ENCODE measurements at places on chromosomes 4 and X. TPM values are rescaled to one million over a fixed set of nuclear protein-coding genes. Genes with fewer than 3 reads are reported as not detected.
A peak's percentile ranks its signal among the peaks of the same experiment; 100 is the strongest.

GRCh38 chr4:140893939-140894338 lies 137.8 kb upstream of the TBC1D9 start:
- no peak for DNase-seq

GRCh38 chr4:62822306-62822705 lies 1586.9 kb downstream of the TECRL start:
- no peak for DNase-seq

DNA sequence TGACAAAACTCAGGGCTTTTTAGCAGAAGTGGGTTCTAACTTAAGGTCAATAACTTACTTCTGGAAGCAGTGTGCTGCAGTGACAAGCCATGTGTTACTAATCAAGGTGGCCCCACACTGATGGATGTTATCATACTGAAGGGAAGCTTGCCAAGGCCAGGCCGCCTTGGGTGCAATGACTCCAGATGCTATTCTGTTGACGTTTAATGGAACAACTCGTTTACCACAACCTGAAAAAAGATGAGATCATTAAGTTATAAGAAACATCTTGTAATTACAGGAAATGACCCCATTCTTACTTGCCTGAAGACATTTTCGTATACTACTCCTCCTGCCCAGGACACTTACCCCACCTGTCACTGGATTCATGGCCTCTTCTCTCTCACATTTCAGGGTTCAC lies 38.9 kb upstream of the TMPRSS11D start:
- no peak for DNase-seq

DNA sequence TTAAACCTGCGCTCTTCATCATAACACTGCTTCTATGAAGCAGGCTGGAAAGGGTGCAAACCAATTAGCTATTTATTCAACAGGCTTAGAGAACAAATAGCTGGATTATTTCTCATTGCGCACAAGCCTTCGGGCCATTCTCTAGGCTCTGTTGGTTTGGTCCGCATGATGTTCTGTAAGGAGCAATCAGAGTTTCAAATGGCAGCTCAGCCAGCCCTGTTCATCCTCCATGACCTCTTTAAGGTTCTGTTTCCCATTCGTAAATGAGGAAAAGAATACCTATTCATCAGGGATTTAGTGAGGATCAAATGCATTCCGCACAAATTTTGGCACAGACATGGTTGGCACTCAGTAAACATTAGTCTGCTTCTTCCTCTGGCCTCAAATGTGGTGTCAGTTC lies 15.5 kb upstream of the GPM6A start:
- DNase-seq = no peak

GRCh38 chrX:120309873-120310705 lies 1.2 kb downstream of the TMEM255A start:
- peak; percentile 11 for DNase-seq

- no peak for DNase-seq
Measured at GRCh38 chr4:85393201-85393600, 81.7 kb upstream of the ARHGAP24 start.

- DNase-seq = no peak
Measured at GRCh38 chr4:80841587-80842281, 188.8 kb upstream of the BMP3 start.

DNA sequence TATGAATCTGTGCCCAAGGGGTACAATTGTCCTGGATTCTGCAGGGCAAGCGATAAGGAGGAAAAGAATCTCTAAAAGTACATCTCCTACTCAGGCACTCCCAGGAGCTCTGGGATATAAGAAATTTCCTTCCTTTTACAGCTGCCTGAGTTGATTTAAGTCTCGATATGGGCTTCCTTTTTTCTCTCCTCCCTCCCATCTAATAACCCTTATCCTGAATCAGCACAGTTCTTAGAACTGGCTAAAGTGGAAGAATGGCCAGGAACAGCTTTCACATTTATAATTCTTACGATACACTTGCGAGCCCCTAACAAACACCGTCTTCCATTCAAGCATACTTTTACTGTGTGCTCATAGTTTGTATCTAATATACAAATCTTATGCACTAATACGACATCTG lies 21.2 kb downstream of the LRP2BP start:
- no peak for DNase-seq

DNA sequence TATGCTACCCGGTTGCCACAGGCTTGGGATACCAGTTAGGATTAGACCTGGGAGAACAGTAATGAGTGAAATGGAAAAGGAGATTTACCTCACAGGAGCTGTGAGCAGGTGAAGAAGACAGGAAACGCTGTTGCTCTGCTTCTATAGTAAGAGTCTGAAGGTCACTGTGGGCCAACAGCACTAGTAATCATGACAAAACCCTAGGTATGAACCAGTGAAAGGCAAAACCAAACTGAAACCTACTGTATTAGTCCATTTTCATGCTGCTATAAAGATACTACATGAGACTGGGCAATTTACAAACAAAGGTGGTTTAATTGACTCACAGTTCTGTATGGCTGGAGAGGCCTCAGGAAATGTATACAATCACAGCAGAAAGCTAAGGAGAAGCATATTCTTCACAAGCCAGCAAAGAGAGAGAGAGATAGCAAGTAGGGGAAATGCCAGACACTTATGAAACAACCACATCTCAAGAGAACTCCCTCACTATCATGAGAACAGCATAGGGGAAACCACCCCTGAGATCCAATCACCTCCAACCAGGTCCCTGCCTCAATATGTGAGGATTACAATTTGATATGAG lies 736.7 kb upstream of the INTU start:
- no peak for DNase-seq

The STBD1 gene
- 1.0 TPM for total RNA-seq

- DNase-seq = no peak
Measured at GRCh38 chrX:41482154-41482850, 35.2 kb downstream of the NYX start.

The CSAG2 gene
- total RNA-seq = not detected

DNA sequence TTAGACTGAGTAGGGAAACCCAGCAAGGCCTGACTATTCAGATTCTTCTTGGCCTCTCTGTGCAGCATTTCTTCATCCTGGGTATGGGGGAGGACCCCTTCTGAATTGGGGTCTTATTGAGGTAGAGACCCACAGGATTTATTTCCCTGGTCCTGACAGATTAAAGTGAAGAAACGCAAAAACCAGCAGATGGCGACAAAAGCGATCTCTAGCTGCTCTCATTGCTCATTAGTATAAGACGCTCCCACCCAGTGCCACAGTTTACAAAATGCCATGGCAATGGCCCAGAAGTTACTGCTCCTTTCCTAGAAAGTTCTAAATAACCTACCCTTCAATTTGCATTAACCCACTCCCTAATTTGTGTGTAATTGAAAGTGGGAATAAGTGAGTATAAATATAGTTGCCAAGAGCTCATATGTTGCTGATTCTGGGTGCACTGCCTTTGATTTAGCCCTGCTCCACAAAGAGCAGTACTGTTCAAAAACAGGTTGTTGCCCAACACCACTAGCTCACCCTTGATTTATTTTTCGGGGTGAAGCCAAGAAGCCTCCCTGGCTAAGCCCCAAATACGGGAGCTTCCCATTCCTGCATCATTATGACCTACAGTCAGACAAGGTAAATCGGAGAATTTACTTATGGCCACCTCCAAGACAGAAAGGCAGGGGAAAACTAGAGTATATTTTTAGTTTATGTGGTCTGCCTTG lies 3.7 kb upstream of the BEX4 start:
- DNase-seq = peak; percentile 52

GRCh38 chr4:5772528-5773270 lies 61.7 kb downstream of the EVC start:
- no peak for DNase-seq

The CDS1 gene
- 37.9 TPM for total RNA-seq

- DNase-seq = no peak
Measured at GRCh38 chrX:77436271-77436670, 10.9 kb upstream of the FGF16 start.

The QRFPR gene
- total RNA-seq = 1.6 TPM

The NAT8L gene
- total RNA-seq = 1.3 TPM

The DUSP9 gene
- not detected for total RNA-seq

The DAPP1 gene
- 1.5 TPM for total RNA-seq

GRCh38 chr4:161920304-161921052 lies 243.3 kb downstream of the FSTL5 start:
- DNase-seq = no peak

- DNase-seq = no peak
Measured at GRCh38 chr4:576991-577498, 950 bp upstream of the TMEM271 start.

- DNase-seq = no peak
Measured at GRCh38 chrX:148310426-148311165, 189.8 kb upstream of the AFF2 start.

The TEX13C gene
- total RNA-seq = 0.13 TPM

- no peak for DNase-seq
Measured at GRCh38 chr4:119032921-119033685, 102.5 kb upstream of the MYOZ2 start.

GRCh38 chr4:95556207-95556859 lies 7.6 kb upstream of the UNC5C start:
- no peak for DNase-seq

GRCh38 chr4:177047070-177047850 lies 254.5 kb upstream of the VEGFC start:
- DNase-seq = peak; percentile 80

DNA sequence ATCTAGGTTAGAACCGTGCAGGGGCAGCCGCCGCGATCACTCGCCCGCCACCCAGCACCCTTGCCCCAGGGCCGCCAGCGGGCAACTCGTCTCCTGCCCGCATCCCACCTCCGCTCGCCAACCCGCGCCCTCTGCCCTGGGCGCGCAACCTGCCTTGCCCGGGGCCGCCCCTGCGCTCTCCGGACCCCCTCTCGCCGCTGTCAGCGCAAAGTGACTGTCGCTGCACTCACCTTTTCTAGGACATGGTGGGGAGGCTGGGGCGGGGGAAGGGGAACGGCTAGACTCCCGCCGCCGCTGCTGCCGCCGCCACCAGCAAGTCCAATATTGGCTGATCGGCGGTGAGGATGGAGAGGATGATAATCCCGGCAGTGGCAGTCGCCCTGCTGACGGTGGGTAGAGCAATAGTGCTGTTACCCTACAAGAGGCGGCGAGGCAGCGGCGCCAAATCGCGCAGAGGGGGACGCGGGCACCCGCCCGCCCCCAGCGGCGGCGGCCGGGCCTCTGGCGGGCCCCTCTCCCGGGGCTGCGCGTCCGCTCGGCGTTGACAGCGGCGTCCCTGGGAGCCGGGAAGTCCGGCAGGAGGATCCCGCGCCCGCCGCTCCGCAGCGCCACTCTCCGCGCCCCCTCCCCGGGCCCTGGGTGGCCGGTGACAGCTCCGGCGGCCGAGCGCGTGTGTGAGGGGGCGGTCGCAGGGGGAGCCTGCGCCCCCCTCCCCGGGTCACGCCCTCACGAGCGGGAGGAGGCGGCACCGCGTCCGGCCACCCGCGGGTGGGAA lies 2.3 kb upstream of the NR3C2 start:
- DNase-seq = peak; percentile 63

All from thyroid gland (tissue), 4 donors.